ENCODE measurements at places on chromosomes 2 and 18.

GRCh38 chr18:37661478-37661877, 95.9 kb upstream of the CELF4 start:
- no peak for DNase-seq

GRCh38 chr2:239949537-239949936, 75.6 kb downstream of the NDUFA10 start:
- DNase-seq: no peak

DNA sequence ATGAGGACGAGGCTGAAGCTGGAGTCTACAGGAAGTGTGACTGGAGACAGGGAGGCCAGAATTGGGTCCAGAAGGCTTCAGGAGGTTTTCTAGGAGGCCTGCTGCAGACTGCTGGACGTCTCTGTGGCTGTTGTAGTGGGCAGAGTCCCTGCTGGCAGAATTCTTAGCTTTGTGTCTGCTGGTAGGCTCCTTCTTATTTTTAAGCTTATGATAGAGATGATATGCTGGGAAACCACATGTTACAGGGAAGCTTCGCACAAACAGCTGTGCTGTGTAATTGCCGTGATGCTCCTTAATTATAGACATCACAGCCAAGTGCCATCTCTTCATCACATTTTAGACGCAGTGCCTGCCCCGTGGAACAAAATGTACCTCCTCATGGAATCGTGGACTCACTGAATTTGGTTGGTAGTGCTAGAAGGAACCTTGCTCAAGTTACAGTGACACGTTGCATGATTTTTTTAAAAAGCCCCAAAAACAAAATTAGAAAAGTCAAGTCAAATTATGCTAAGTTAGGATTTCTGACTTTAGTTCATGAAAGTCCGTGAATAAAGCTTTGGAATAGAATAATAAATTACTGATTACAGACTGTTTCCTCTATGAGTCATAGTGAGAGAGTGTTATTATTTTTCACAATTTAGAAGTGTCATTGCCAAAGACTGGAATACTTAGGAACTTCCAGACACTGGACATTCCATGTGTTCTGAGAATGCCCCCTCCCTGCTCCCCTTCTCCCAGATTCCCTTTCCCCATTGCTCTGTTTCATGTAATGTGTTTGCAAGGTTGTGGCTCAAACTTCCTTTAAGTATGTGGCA, 144.1 kb downstream of the FHOD3 start:
- no peak for DNase-seq

DNA sequence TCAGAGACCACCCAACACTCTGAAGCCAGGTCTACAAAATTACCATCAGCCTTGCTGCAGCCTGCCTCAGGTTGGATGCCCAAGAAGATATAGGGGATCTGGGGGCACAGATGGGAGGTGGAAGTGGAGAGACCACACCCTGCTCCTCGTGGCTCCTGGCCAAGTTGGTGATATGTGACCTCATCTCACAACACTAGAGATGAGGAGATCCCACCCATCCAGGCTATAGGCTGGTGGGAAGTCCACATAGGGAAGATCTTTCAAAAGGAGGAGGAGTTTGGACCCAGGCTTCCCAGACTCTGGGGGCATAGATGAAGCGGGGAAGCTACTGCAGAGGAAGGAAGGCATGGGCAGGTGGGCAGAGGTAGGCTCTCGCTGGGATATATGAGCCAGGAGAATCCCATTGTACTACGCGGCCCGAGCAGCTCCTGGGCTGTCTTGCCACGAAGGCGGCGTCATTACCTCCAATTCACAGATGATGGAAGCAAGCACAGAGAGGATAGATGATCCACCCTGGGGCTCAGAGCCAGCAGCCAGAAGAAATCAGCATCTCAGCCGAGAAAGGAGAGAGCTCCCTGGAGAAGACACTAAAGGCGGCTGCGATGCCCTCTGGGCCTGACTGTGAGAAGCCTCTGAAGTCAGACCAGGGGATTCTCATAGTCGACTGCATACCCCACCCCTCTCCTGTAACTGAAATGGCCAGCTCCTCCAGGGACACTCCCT, 96.0 kb downstream of the RHOB start:
- DNase-seq: no peak
